ENCODE measurements at places on chromosomes 5 and 9.

- no peak for DNase-seq
These were observed 1879.9 kb upstream of the ACO1 start for GRCh38 chr9:30504502-30504905.

DNA sequence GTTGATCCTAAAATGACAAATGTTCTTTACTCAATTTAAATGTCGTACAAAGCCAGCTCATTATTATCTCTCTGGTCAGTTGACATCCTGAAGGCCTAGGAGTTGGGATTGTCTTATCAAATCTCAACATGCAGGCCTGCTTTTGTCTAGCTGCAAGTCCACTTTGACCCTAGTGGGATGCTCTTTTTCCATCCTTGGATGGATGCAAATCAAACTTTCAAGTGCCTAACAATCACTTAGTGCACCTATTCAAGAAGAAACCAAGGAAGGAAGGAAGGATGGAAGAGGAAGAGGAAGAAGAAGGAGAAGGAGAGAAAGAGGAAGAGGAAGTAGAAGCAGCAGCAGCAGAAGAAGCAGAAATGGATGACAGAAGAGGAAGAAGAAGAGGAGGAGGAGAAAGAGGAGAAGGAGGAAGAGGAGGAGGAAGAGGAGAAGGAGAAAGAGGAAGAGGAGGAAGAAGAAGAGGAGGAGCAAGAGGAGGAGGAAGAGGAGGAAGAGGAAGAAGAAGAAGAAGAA, 109.6 kb downstream of the PIK3R1 start:
- DNase-seq: no peak

- DNase-seq: no peak
These were observed 203.5 kb downstream of the ERCC6L2 start for GRCh38 chr9:96078897-96079490.

DNA sequence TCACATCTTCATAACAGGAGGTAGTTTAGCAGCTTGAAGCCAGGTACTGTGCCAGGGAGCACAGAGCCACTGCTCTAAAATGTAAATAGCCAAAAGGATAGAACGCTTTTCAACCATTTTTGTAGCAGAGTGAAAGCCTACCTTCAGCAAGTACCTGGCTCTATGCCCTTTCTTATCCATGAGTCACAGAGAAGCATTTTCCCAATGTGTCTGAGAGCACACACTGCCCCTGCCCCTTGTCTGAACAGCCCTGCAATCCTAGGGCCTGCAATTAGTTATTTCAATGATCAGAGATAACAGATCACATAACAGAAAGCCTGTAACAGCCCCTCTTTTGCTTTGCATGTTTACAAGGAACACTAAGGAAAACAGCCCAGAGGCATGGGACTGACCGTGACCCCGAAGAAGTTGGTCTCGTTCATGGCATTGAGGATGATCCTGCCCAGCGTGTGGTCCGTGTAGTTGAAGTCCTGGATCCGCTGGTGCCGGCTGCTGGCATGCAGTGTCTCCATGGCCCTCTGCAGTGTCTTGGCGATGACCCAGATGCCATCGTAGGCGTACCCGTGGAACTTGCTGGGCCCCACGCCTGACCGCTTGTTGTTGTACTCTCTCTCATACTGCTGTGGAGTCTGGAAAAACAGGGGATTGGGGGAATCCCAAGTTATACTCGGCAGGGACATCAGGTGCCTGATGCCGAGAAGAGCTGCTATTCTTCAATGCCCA, 198.3 kb upstream of the TBC1D2 start:
- no peak for DNase-seq

GRCh38 chr9:75692309-75692708, 198.2 kb upstream of the PCSK5 start:
- no peak for DNase-seq

GRCh38 chr9:72950875-72951442, 1.9 kb downstream of the ALDH1A1 start:
- DNase-seq: no peak

DNA sequence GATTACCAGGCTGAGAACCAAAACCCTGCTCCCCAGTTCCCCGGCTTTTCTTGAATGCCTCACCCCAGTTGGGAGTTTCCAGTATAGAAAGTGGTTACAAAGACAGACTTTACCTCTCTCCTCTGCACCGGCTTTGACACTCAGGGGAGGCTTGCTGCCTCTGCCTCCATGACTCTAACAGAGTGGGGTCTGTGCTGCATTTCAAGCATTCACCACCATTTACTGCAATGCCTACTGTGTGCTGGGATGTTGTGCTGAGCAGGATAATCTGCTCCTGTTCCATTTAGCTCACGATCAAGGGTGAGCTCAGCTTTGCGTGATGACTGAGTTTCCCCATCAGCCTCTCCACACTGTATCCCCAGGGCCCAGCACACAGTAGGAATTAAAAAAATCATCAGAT, 39.9 kb upstream of the AKNA start:
- no peak for DNase-seq

GRCh38 chr9:116149844-116150243, 3.7 kb upstream of the PAPPA start:
- DNase-seq: no peak

GRCh38 chr5:56585999-56586691, 229.2 kb upstream of the MAP3K1 start:
- no peak for DNase-seq

DNA sequence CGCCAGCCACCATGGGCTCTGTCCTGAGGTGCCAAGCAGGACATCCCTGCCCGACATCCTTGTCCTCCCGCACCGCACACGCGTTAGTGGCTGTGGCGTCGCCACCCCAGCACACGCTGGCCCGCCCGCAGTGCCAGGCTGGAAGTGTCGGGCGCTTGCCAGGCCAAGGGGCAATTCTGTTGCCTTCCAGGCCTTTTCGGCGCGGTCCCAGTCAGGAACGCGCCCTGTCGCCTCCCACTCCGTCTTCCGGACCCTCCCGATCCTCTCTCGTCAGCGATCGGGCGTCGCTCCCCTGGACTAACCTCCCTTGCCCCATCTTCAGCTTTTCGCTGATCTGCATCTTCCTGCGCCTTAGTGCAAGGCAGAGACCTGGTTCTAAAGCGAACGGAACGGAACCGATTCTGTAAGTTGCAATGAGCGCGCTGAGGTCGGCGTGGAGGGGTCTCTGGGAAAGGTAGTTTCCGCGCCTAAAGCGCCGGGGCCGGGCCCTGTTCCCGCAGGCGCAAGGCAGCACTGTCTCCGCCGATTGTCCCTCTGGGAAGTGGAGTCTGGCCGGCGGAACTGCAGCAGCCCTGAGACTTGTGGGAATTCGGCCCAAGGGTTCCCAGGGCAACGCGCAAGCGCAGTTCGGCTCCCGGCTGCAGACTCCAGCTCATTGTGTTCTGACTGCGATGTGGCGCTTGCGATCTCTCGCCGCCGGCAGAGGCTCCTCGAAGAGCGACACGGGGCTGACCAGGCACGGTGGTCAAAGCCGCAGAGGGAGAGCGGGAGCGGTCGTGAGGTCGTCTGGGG, at the start of gene ZNF454:
Gene ZNF454 (plus strand): TSS at position 630 of the 792 bp plus-strand sequence. CDS start 1,594 bp downstream, outside the sequence.
- DNase-seq: no peak

- DNase-seq: no peak
These were observed 286.5 kb downstream of the MAST4 start for GRCh38 chr5:66882606-66883227.

GRCh38 chr9:133137451-133138231, 16.6 kb upstream of the RALGDS start:
- DNase-seq: no peak

DNA sequence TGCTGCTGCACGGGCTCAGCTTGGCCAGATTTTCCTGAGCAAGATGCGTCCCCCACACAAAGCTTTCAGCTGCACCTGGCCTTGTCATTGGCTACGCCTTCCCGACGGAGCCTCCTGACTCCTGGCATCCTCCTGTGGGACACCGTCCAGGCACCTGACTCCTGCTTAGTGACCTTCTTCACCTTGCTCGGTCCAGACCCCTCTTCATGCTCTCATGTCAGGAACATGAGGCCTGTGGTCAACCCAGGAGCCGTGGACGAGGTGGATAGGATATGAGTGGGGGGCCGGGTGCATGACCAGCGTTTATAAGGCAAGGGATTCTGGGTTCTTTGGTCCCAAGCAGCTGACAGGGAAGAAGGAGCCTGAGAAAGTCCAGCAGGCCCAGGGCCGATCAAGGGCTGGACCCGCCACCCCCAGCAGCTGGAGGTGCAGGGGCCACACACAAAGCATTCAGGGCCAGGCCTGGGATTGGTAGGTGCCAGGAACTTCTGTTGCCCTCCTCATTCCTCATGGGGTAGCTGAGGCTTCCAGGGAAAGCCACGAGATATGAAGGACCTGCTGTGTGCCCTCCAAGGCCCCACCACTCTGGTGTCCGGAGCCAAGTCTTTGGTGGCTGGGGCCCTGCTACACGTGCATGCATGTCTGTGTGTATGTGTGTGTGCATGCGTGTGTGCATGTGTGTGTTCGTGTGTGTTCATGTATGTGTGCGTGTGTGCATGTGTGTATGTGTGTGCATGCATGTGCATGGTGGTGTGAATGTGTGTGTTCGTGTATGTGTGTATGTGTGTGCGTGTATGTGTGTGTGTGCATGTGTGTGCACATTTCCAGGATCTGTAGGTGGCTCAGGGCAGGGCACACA, 34.9 kb downstream of the SLC6A3 start:
- DNase-seq: no peak

DNA sequence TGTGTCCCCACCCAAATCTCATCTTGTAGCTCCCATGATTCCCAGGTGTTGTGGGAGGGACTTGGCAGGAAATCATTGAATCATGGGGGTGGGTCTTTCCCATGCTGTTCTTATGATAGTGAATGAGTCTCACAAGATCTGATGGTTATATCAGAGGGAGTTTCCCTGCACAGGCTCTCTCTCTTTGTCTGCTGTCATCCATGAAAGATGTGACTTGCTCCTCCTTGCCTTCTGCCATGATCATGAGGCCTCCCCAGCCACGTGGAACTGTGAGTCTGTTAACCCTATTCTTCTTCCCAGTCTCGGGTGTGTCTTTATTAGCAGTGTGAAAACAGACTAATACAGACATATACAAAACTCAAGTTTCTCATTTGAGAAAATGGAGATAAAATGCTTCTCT, 139.3 kb downstream of the FBXL7 start:
- DNase-seq: no peak

DNA sequence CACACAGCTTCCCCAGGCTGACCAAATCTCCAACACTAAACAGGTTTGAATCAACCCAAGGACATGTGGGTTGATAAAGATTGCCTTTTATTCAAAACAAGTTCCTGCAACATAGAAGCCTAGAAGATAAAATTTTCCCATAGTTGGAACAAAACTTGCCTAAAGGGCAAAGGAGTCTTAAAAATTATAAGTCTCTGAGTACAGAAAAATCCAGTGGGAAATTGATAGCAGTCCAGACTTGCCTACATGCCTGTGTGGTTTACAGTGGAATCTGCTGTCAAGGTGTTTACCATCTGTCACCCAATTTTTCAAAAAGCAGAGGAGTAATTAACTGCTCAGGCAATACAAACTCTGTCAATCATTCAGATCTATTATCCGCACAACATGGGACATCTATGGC, 168.2 kb downstream of the PPP2R2B start:
- no peak for DNase-seq

- peak; percentile 87 for DNase-seq
These were observed 502 bp downstream of the NSD1 start for GRCh38 chr5:177133853-177134696.

GRCh38 chr9:111961575-111961974, 65.0 kb downstream of the UGCG start:
- no peak for DNase-seq

DNA sequence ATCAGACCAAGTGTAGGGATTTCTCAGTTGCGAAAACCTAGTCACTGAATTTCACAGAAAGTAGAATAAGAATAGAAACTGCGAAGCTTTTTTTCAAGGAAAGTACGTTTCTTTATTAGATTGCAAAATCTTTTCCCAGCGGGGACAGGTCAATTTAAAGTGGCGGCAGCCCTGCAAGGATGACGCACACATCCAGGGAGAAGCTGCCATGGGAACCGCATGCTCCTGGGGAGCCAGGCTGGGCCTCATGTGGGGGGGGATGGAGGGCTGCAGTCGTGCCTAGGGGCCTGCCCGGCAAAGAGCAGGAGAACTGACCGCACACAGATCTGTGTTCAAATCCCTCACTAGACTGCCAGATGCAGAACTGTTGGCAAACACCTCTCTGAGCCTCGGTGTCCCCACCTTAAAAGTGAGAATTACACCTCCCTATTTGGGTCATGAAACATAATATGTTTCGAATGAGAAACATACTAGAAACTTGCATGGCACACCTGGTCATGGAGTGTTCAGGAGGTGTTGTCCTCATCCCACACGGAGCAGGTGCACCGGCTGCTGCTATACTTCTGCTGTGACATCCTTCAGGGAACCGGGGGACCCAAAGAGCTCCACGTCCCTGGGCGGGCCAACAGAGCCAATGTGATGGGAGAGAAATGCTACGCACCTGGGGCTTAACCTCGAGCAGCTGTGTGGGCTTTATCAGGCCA, 127.8 kb upstream of the PHYKPL start:
- no peak for DNase-seq

- no peak for DNase-seq
These were observed 160.8 kb downstream of the MCTP1 start for GRCh38 chr5:95124101-95124500.

GRCh38 chr5:33401482-33402390, 39.0 kb upstream of the TARS1 start:
- no peak for DNase-seq

- DNase-seq: no peak
These were observed 646.6 kb downstream of the PDE4D start for GRCh38 chr5:59246882-59247281.

- peak; percentile 66 for DNase-seq
These were observed 665 bp downstream of the SLC6A3 start for GRCh38 chr5:1444361-1445189.
